Fibroblast of the aortic adventitia (primary cell): ENCODE measurements at places on chromosomes 1 and 21. TPM values are rescaled to one million over a fixed set of nuclear protein-coding genes. Genes with fewer than 3 reads are reported as not detected.

LRRC39 gene
- 0.36 and 3.7 TPM in 2 replicates for total RNA-seq

EXTL1 gene
- 0.18 and 0.74 TPM in 2 replicates for total RNA-seq

BMP8B gene
- not detected in 2 replicates for total RNA-seq

SH3BGR gene
- 6.2 and 11.0 TPM in 2 replicates for total RNA-seq

CBR1 gene
- total RNA-seq = 82.4 and 95.0 TPM in 2 replicates

XCL1 gene
- total RNA-seq = not detected in 2 replicates

GPR52 gene
- total RNA-seq = 2.9 TPM in 1 of 2 replicates, not detected in the other

TCHHL1 gene
- not detected in 2 replicates for total RNA-seq

SPRR2D gene
- not detected in 2 replicates for total RNA-seq

HES3 gene
- not detected in 2 replicates for total RNA-seq

FLG gene
- under 0.01 TPM in 1 of 2 replicates, not detected in the other for total RNA-seq

PODN gene
- 47.5 and 176 TPM in 2 replicates for total RNA-seq

TCP10L gene
- total RNA-seq = 0.45 TPM in 1 of 2 replicates, not detected in the other

CHIT1 gene
- not detected in 2 replicates for total RNA-seq

ELAPOR1 gene
- total RNA-seq = 0.16 and 0.45 TPM in 2 replicates

CBS gene
- total RNA-seq = 63.3 and 87.1 TPM in 2 replicates

BEND5 gene
- 0.45 TPM in 1 of 2 replicates, not detected in the other for total RNA-seq

L1TD1 gene
- total RNA-seq = under 0.01 and 1.5 TPM in 2 replicates

- peak; percentile 49 for DNase-seq
Observed at GRCh38 chr1:230827081-230827681, 41.1 kb downstream of the C1orf198 start.

- no peak for DNase-seq
Observed at GRCh38 chr1:169872906-169873305, 20.8 kb downstream of the SCYL3 start.

GRCh38 chr1:31583995-31584868 is 7.9 kb downstream of the TINAGL1 start:
- DNase-seq = peak; percentile 51

- DNase-seq = no peak
Observed at GRCh38 chr1:173903827-173904531, 13.1 kb downstream of the SERPINC1 start.

GRCh38 chr1:223708651-223709268 is 3.6 kb upstream of the CAPN2 start:
- no peak for DNase-seq

- DNase-seq = no peak
Observed at GRCh38 chr1:58919959-58920321, 136.1 kb upstream of the JUN start.

DNA sequence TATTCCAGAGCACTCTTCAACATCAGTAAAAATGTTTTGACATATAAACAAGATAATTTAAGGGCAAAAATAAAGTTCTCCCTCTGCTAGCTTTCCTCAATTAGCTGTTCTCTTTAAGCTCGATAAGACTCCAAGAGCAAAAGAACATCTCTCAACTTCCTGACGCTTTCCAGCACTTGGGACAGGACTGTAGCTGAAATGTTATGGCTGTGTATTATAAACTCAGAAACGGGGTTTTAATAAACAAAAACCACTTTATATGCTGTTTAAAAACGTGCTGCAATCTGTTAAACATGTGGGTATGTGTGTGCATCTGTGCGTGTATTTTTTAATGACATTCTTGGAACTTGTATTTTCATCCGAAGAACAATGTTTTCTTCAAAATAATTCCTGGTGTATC is 71.5 kb upstream of the RGS2 start:
- DNase-seq = no peak

GRCh38 chr1:115452600-115453329 is 114.7 kb upstream of the NGF start:
- no peak for DNase-seq

- no peak for DNase-seq
Observed at GRCh38 chr1:234454926-234455325, 24.1 kb downstream of the TARBP1 start.

- peak; percentile 65 for DNase-seq
Observed at GRCh38 chr1:93595266-93595665, 86.4 kb downstream of the BCAR3 start.

GRCh38 chr1:184483101-184483683 is 96.4 kb downstream of the C1orf21 start:
- DNase-seq = peak; percentile 78

GRCh38 chr1:93874025-93874651 is 4.9 kb downstream of the DNTTIP2 start:
- DNase-seq = peak; percentile 57

DNA sequence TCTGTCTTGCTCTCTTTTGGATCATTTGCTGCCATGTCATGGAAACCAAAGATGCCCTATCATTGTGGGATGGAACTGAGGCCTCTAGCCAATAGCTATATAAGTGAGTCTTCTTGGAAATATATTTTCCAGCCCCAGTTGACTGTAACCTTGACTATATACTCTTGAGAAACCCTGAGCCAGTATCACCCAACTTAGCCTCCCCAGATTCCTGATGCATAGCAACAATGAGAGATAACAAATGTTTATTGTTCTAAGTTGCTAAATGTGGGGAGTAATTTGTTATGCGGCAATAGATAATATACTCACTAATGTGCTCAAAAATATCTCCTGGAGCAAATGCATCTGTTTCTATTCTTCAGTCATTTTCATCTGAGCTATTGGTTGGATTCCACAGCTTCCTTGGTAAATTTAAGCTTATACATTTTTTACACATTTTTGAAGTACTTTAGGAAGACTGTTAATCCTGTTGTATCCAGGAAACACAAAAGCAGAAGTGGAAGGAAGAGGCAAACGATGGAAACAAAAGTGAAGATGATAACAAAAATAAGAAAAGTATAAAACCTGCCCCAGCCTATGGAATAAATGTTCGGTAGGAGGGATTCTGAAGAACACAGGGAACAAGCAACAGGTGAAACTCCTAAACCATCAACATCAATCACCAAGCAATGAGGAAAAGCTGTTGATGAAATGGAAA is 6.3 kb upstream of the SRRM1 start:
- peak; percentile 25 for DNase-seq

GRCh38 chr1:2030076-2030871 is 11.1 kb downstream of the GABRD start:
- no peak for DNase-seq

- no peak for DNase-seq
Observed at GRCh38 chr21:41641510-41641815, 125.4 kb downstream of the RIPK4 start.

GRCh38 chr1:29166291-29166878 is 15.3 kb downstream of the SRSF4 start:
- DNase-seq = no peak

- DNase-seq = no peak
Observed at GRCh38 chr21:37425001-37425400, 58.4 kb downstream of the DYRK1A start.

- no peak for DNase-seq
Observed at GRCh38 chr1:43901196-43901961, 32.2 kb upstream of the ARTN start.

DNA sequence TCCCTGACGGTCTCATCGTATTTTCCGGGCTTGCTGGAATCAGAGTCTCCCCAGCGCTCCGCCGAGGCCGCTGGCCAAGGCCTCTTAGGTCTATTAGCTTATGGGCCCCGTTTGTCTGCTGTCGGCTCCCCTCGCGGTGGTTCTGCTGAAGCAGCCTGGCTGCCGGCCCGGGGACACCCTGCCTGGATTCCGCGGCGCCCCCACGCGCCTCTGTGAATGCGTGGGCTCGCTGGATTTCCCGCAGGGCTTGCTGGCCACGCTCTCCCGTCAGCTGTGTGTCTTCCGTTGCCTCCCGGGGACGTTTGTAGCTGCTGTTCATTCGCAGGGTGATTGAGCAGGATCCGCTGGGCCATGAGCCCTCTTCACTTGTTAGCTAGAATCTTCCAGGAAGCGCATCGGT is 8.4 kb downstream of the LRRC3 start:
- DNase-seq = no peak

GRCh38 chr1:95752515-95753381 is 518.7 kb downstream of the RWDD3 start:
- DNase-seq = no peak

- no peak for DNase-seq
Observed at GRCh38 chr1:65232461-65232990, 76.8 kb upstream of the DNAJC6 start.

DNA sequence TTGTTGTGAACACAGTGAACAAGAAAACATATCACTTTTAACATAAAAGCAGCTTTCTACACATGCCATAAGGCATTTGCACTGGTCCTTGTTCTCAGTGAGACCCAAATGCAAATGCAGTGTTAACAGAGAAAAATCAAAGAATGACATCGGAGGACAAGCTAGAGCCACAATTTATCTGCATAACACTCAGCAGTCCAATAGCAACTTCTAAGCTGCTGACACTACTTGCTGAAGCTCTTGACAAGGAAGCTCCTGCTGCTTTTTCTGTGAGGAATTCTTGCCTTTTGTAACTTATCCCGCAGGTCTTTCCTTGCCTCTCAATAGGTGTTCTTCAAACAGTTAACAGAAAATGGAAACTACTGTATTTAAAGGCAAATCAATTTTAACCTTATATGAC is 34.7 kb downstream of the USH2A start:
- DNase-seq = no peak

- no peak for DNase-seq
Observed at GRCh38 chr21:42387164-42387563, 8.7 kb downstream of the TMPRSS3 start.
